Stimulated activated CD4-positive, alpha-beta T cell treated with anti-CD3 and anti-CD28 coated beads, Interleukin-2, amount 100 ng/mL, for 24 hours (primary cell): ENCODE measurements at places on chromosomes 12 and 14.
A peak's percentile ranks its signal among the peaks of the same experiment; 100 is the strongest.

DNA sequence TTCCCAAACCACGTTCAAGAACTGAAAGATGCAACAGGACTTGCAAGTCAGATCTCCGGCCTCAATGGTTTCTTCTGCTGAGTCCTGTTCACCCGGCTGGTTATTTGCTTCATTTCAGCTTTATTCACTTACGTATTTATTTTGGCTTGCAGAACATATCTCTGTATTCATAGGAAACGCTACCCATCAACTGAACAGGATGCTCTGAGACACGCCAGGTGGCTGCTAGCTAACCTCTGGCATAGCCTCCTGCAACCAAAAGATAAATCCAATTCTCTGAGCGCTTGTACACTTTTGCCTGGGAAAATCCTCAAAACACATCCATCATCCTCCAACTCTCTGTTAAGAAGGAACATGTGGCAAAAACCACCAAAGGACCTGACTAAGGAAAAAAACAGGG lies 17.3 kb downstream of the MAP3K9 start:
- no peak for DNase-seq

- no peak for DNase-seq
Measured at GRCh38 chr12:1305791-1306500, 288.4 kb downstream of the FBXL14 start.

GRCh38 chr12:55707841-55708694 lies at the start of gene ITGA7:
TSS of gene ITGA7 (minus strand) at chr12:55707904. CDS start at chr12:55707682, 222 bp downstream.
- DNase-seq, result peak; percentile 72

GRCh38 chr12:110647631-110648040 lies 33.7 kb downstream of the TCTN1 start:
- no peak for DNase-seq

DNA sequence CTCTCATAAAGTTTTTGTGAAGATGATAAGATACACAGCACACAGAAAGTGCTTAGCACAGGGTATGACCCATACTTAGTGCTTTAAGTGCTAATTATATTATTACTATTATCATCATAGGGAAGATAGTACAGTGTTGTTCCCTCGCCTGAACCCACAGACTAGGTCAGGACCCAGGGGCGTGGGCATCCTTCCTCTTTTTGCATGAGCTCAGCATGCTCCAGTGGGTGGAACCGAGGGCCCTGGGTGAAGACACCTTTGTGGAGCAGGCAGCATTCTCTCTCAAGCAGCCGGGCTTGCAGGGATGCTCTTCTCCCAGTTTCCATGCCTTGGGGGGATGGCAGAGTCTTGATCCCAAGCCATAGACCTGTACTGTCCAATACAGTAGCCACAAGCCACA lies 34.8 kb downstream of the CRACR2A start:
- DNase-seq, result no peak

DNA sequence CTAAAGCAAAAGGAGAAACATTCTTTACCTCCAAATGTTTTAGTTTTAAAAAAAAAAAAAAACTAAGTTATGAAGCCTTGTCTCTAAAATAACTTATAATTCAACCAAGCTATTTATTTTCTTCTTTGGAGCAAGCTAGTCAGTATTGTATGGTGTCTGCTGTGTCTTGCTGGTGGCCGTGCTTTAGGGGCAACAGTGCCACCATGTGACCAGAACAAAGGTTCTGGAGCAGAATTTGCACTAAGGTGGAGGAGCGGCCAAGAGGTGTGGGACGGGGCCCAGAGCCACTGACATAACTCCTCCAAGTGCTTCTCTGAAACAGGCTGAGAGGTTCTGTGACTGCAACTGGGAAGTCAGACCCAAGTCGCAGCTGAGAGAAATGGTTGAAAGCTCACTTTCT lies 4.5 kb downstream of the FICD start:
- no peak for DNase-seq

DNA sequence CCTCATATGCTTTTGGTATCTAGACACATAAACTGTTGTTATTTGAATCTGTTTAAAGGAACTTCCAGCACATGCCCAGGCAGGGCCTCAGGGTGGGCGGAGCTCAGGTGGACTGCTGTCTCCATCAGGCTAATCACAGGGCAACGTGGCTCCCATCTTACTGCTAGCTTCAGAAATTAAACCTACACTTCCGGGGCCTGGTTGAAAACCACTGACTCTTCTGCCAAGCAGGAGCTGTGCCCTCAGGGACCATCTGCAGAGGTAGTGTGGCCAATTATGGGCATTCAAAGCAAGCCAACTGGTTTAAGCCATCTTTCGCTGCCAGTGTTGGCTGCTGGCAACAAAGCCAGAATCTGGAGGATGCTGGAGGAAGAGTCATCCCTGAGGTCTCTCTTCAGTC lies 97.5 kb downstream of the TMX1 start:
- DNase-seq, result no peak
